ENCODE measurements at places on chromosomes 3 and 15. TPM values are rescaled to one million over a fixed set of nuclear protein-coding genes. Genes with fewer than 3 reads are reported as not detected.

Gene GHSR
- not detected for polyA plus RNA-seq

Gene EXD1
- 0.07 TPM for polyA plus RNA-seq

Gene STIMATE
- 17.7 TPM for polyA plus RNA-seq

Gene VGLL3
- 23.3 TPM for polyA plus RNA-seq

GRCh38 chr15:79635149-79635771, 203.1 kb downstream of the MINAR1 start:
- DNase-seq, result no peak

GRCh38 chr3:107753494-107753893, 230.7 kb downstream of the BBX start:
- peak; percentile 17 for DNase-seq

DNA sequence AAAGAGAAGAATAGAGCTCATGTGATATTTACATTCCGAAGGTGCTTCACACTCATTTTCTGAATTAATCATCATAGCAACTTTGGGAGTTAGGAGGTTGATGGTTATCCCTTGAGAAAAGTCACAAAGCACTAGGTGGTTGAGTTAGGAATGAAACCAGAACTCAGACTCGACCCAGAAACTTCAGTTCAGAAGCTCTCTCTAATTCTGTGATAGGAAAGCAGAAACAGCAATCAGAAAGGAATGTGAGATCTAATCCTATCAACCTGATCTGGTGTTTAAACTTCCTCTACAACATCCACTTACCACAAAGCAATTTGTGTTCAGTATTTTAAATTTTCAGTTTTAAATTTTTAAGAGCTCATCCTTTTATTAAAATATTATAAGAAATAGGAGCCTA, 211.2 kb downstream of the CNTN3 start:
- no peak for DNase-seq

All from right lung (tissue), 10 donors.